ENCODE measurements at places on chromosomes 2 and 18.

GRCh38 chr2:25972049-25972823 is 10.1 kb downstream of the KIF3C start:
- DNase-seq, result no peak

- DNase-seq, result no peak
These were observed 232.8 kb upstream of the ATP5MC3 start for GRCh38 chr2:175414191-175414881.

DNA sequence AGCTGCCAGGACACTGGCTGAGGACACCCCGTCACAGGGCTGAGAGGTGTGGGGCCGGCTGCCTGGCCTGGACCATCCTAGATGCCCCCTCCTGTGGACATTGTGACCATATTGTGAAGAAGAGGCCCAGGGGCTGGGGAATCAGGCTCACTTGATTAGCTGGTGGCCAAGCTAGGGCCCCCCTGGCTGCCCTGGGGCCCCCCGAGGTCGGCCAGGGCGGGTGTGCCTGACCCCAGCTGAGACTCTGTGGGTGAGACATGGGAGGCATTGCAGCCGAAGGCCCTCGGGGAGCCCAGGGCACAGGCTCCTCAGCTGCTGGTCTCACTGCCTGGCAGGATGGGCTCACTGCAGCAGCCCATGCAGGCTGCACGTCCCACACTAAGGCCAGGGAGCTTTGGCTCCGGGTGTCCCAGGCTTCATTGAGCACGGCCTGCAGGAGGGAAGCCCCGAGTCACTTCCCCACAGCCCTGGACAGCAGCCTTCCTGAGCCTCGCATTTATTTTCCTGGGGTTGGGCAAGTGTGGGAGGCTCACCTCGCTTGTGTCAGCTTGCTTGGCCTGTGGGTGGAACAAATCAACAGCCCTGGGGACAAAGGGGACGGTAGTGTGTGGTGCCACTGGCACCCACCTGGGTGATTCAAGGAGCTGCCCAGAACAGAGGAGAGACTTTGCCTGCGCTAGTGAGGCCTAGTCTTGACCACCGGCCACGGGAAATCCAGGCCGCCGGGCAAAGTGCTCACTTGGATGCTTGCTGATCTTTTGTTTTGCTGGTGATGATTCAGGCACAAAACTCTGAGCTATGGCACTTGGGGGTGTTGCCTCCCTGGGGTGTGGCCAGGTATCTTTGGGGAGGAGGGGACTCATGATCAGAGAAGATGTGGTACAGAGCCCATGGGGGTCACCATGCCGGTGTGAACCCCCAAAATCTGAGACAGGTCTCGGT is 1.3 kb downstream of the GAL3ST2 start:
- no peak for DNase-seq

DNA sequence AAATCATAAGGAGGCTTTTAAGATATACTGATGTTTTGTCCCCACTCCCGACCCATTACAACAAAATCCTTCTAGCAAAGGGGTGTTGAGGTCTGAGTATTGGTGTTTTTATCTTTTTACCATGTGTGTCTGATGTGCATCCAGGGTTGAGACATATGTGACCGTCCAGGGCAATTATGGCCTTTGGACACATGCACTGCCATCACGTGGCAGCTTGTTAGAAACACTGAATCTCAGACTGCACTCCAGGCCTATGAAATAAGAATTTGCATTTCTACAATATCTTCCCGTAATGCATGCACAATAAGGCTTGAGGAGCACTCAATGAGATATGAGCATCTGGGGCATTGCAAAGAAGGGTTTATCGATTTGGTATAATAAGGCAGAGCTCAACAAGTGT is 235.1 kb upstream of the ZNF804A start:
- DNase-seq, result no peak

- DNase-seq, result no peak
These were observed 6.2 kb downstream of the CPS1 start for GRCh38 chr2:210562502-210563080.

- no peak for DNase-seq
These were observed 36.7 kb downstream of the DYNC1I2 start for GRCh38 chr2:171723716-171724683.

DNA sequence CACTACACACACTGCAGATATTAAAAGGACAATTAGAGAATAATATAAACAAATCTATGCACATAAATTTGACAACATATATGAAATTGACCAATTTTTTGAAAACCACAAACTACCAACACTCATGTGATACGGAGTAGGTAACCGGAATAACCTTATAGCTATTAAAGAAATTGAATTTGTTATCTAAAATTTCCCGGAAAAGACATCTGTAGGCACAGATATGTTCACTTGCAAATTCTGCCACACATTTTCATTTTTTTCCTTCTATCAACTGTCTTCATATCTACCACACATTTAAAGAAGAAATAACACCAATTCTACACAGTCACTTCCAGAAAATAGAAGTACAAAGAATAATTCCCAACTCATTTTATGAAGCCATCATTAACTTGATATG is 22.4 kb downstream of the NLRC4 start:
- no peak for DNase-seq

GRCh38 chr2:213971536-213971935 is 439.3 kb upstream of the VWC2L start:
- DNase-seq, result no peak

DNA sequence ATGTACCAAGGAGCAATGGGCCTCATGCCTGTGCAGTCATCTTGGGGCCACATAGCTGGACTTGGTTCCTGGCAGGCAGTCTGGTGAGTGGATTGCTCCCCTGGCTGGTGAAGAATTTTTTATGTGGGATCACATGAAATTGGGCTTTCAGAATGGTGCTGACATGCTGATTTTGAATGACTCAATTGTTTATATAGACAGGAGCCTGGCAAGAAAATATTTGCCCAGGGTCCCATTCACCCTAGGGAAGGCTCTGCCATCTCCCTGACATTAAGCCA is 266.9 kb downstream of the DYSF start:
- no peak for DNase-seq

DNA sequence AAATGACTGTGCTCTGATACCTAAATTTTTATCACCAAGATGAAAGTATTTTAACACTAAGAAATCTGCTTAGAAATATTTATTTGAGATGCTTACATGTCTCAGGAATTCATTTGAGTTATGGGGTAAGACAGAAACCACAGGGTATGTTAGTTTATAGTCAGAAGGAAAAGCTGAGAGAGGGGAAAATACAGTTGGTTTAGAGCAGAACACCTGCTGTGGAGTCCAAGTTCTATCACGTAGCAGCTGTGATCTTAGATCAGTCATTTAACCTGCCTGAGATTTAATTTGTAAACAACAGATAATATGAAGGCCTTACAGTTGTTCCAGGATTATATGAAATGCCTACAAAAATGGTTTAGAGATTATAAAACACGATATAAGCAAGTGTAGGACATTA is 29.0 kb downstream of the PDE6D start:
- DNase-seq, result no peak

DNA sequence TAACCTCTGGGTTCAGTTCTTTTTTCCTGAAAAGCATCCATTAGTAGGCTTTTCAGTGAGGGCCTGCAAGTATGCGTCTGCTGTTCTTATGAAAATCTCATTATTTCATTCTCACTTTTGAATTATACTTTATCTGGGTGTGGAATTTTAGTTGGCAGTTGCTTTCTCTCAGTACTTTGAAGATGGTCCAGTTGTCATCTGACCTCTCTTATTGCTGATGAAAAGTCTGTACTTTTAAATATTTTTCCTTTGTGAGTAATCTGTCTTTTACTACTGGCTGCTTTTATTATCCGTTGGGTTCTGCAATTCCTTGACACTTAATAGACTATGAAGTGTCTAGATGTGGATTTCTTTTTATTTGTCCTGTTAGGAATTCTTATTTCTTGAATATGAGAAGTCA is 307.8 kb downstream of the CYP26B1 start:
- DNase-seq, result no peak

DNA sequence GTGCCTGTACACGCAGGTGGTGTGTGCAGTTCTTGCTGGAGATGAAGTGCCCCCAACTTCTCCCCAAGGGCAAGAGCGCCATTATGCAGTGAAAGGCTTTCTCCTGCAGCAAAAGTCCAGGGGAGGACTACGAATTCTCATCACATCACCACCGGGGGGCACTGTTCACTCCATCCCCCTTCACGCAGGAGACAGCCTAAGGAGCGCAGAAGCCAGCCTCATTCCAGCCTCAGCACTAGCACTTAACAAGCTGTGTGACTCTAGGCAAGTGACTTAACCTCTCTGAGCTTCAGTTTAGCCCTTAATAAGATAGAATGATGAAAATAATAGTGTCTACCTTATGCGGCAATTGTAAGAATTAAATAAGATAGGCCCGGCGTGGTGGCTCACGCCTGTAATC is 32.3 kb downstream of the DNMT3A start:
- peak; percentile 67 for DNase-seq

DNA sequence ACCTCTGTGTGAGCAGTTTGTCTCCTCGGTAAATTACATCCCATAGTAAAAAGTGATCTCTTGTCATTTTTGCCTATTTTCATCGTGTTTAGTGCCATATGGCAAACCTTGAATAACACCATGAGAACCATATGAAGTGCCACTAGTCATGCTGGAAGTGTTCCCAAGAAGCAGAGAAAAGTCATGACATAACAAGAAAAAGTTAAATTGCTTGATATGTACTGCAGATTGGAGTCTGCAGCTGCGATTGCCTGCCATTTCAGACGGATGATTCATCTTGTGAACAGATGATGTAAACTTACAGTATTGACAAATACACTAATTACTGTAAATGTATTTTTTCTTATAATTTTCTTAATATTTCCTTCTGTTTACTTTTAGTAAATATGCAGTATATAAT is 846.7 kb downstream of the BCL11A start:
- DNase-seq, result no peak

- DNase-seq, result no peak
These were observed 404.4 kb upstream of the MEIS1 start for GRCh38 chr2:66030553-66030952.

DNA sequence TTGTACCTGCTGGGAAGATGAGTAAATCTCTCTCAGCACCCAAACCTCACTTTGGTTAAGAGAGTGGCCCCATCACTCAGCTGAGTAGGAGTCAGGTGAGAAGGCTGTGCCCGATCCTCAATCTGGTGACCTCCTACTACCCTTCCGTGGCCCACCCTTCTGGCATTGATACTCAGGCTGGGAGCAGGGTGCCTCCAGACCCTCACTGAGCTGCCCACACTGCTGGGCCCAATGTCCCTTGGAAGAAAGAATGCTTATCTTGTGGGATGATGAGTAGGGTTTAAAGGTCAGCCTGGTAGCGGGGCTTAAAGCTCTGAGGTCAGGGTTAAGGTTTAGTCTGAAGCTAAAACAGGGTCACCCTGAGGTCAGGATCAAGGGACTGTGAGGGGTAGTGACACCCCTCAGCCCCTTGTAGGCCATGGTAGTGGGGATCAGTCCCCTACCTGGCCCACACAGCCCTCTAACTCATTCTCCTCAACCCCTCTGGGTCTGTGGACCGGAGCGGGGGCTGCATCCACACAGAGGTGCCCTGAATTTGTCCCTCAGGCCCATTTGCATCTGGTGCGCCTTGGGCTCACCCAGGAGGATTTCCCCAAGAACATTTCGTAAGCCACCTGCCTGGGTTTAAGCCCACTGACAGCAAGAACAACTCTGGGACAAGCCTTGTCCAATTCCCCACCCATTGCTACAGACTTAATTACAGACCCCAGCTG is 123.8 kb downstream of the CYP26B1 start:
- DNase-seq, result no peak

DNA sequence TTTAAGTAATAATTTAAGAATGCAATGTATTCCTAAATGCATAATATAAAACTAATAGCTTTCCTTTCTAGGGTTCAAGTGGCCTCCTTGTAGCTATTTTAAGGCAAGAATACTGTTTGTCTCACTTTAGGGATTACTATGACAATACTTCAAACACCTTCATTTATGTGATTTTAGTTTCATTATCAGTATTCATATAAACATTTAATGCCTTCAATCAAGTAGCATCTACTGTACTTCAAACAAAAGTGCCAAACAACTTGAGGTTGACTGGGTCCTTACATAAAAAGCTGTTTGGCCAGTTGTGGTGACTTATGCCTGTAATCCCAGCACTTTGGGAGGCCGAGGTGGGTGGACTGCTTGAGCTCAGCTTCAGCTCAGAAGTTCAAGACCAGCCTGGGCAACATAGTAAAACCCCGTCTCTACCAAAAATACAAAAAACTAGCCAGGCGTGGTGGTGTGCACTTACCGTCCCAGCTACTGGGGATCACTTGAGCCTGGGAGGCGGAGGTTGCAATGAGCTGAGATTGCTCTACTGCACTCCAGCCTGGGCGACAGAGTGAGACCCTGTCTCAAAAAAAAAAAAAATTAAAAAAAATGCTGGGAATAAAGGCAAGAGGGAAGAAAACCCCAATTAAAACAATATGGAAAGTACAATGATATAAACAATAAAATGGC is 9.3 kb downstream of the MEX3C start:
- DNase-seq, result no peak

GRCh38 chr18:25187521-25188192 is 164.3 kb downstream of the ZNF521 start:
- no peak for DNase-seq

- no peak for DNase-seq
These were observed 8.1 kb downstream of the GCFC2 start for GRCh38 chr2:75702593-75702992.

- DNase-seq, result no peak
These were observed 221.9 kb upstream of the CELF4 start for GRCh38 chr18:37787452-37787851.

DNA sequence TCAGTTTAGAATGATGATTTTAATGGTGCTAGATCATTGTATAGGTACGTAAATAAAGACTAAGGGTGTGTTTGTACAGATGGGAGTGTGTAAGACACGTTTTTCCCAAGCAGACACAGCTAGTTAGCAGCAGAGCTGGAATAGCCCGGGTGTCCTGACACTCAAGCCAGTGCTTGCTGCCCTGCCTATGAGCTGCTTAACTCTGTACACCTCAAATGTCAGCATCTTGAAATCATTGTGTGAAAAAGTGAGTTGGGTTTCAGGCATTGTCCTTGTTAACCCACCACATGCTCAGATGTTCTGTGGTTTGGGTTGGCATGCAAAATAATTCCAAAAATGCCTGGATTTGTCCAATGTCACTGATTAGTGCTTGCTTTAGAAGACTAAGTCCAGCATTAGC is 13.0 kb upstream of the TET3 start:
- no peak for DNase-seq

GRCh38 chr2:158478816-158479215 is 22.1 kb downstream of the PKP4 start:
- DNase-seq, result no peak

DNA sequence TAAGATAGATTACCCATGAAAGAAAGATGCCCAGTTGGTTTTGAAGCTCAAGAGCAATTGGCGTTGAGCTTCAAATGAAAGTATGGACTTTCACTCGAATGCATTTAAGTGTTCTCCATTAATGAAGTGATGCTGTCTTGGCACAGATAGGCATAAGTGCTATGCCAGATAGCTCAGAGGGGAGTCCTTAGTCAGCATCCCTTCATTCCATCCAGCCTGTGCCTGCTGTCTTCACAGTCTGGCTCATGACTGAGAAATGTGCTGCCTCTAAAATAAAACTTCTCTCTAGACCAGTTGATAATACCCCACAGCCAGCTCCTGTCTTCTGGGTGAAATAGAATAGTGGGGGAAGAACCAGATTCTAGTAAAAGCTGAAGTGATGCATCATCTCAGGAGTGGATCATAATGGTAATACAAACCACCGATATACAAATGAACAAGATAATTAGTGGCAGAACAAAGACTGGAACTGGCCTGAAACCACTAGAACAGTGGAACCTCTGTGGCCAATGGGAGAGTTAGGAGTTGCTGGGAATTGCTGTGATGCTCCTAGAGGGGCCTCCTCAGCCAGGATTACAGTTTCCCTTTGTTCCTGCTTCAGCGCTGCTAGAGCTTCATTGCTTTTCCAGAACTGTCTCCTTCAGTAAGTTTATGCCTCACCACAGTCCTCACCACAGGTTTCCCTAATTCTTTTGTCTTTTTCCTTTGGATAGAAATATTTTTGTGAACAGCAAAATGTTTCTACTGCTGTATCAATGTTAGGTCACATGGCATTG is 359.3 kb downstream of the KIAA1328 start:
- no peak for DNase-seq

Data from naive thymus-derived CD4-positive, alpha-beta T cell (primary cell).